AG10803 (cell line): ENCODE measurements at places on chromosomes 3 and 15.

DNA sequence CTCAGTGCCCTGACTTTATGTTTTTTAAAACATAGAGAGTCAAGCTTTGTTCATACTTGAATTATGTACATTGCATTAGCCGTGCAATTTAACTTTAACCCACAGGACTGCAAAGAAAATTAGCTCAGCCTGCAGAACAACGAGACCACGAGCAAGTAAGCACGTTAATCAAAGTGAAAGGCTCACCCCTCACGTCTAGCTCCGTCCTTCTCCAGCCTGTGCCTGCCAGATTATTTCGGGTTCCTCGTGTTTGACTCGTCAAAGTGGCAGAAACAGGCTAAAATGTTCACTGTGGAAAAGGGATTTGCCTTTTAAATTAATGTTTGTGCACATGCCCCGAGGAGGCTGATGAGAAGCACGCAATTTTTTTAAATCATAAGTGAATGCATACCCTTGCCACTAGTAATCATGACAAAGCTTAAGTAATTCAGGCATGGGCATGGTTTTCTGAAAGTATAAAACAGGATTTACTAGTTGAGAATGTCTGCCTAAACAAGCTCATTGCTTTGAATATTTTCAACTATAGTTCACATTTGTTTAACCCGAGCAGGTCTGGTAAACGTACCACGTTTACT lies 15.3 kb downstream of the ZBTB38 start:
- peak; percentile 62 for DNase-seq

DNA sequence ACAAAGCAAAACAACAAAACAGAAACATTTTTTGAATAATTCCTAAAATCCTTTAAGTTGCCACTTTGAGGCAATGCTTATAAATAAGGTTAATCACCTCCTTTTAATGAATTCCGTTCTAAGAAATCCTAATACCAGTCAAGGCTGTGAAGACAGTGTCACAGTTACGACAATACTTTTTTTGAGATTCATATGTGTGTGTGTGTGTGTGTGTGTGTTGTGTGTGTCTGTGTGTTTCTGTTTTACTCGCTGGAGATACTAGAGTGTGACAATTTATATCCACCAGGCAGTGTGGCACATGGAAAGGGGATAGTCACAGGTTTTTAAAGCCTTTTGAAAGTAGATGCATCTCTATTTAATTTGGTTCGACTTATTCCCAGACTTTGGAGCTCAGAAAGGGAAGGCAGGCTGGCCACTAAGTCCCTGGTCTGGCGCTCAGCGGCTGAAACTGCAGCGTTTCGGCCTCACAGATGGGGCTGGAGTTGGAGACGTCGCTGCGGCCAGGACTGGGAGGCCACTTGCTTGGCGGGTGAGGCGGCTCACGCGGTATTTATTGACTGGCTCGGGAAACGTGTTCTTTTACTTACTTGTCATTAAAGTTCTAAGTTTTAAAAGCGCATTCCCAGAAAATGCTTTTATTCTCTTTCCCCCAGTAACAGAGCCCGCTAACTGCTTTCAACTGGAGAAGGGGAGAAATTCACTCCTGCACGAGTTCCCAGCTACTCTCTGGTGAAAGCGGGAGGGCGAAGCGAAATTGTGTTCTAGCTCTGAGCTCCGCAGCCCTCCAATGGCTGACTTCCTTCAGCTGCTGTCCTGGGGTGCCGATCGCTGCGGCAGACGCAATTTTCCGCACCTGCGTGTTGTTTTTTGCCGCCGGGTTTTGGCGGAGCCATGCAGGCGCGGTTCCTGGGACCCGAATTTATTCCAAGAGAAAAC lies 13.7 kb downstream of the ZIC1 start:
- DNase-seq, result no peak

DNA sequence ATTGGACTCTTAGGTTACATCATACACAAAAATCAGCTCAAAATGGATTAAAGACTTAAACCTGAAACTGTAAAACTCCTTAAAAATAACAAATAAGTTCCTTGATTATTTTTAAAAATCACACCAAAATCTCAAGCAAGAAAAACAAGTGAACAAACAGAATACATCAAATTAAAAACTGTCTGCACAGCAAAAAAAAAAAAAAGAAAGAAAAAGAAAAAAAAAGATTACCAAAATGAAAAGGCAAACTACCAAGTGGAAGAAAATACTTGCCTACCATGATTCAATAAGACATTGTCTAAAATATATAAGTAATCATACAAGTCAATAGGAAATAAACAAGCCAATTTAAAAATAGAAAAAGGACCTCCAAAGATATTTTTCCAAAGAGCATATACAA lies 17.5 kb downstream of the OR5K4 start:
- no peak for DNase-seq

- no peak for DNase-seq
These were observed 314.0 kb upstream of the WNT5A start for GRCh38 chr3:55801068-55801467.

DNA sequence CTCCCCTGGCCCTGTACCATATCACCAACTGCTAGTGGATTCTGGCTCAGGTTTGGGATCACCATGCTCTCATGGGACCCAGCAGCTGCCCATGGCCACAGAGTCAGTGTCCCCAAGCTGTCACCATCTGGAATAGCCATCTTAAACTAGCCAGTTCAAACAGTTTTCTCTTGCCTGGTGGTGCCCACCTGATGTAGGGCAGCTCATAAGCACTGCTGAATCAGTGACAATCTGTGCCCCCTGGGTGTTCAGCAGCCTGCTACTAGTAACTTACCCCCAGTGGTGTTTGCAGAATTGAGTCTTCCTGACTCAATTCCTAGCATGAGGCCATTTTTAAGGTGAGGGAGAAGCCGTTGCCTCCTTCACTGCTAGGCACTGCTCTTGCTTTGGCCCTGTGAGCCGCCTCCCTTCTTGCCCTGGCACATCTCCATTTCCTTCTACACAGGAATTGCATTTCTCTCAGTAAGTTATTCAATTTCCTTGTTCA lies 7.9 kb downstream of the RPSA start:
- no peak for DNase-seq

GRCh38 chr3:153216928-153217327 lies 54.9 kb downstream of the RAP2B start:
- DNase-seq, result no peak

DNA sequence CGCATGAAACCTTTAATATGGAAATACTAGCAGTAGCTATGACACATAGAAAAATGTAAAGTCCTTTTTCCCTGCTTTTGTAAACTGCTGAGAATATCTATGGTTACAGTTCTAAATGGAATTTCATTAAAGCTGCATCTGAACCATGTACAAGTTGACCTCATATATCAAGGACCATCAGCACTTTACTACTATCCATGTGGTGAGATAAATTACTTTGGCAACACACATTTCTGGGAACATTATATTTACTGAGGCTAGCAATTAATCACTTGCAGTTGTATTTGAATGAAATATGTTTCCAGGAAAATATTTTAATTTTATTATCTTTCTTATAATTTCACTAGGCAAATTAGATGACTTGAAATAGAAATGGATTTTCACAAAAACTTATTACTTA lies 545.5 kb downstream of the NAALADL2 start:
- peak; percentile 21 for DNase-seq

DNA sequence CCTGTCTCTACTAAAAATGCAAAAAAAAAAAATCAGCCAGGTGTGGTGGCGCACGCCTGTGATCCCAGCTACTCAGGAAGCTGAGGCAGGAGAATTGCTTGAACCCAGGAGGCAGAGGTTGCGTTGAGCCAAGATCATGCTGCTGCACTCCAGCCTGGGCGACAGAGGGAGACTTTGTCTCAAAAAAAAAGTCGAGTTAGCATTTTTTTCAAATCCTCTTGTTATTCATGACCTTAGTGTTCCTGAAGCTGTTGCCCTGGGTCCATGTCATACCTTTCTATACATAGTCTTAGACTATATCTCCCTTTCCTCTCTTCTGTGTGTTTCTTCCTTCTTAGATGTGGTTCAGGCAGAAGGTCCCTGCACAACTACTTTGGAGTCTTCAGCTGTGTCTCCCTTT lies 6.4 kb downstream of the FMN1 start:
- no peak for DNase-seq

- no peak for DNase-seq
These were observed 109.9 kb downstream of the PDCD6IP start for GRCh38 chr3:33908250-33908851.

DNA sequence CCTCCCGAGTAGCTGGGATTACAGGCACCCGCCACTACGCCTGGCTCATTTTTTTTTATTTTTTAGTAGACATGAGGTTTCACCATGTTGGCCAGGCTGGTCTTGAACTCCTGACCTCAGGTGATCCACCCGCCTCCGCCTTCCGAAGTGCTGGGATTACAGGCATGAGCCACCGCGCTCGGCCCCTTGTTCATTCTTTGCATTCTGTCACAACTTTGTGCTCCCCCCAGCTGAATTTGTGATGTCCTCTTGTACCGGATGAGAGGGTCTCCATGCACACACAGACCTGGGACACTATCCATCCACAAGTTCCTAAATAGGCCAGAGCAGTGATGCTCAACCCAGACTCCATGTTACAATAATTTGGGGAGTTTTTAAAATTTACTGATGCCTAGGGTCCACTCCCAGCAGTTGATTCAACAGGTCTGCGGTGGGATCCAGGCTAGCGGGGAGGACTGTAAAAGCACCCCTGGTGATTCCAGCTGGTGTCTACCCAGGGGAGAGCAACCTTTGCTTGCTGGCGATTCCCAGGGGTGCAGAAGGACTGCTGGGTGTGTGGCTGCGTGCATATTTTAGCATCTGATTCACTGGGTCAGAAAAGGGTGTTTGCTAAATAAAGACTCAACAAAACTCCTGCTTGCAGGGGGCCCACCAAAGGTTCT lies 1.0 kb downstream of the RASSF1 start:
- peak; percentile 70 for DNase-seq

- DNase-seq, result no peak
These were observed 941.4 kb downstream of the PLOD2 start for GRCh38 chr3:145219355-145220235.

DNA sequence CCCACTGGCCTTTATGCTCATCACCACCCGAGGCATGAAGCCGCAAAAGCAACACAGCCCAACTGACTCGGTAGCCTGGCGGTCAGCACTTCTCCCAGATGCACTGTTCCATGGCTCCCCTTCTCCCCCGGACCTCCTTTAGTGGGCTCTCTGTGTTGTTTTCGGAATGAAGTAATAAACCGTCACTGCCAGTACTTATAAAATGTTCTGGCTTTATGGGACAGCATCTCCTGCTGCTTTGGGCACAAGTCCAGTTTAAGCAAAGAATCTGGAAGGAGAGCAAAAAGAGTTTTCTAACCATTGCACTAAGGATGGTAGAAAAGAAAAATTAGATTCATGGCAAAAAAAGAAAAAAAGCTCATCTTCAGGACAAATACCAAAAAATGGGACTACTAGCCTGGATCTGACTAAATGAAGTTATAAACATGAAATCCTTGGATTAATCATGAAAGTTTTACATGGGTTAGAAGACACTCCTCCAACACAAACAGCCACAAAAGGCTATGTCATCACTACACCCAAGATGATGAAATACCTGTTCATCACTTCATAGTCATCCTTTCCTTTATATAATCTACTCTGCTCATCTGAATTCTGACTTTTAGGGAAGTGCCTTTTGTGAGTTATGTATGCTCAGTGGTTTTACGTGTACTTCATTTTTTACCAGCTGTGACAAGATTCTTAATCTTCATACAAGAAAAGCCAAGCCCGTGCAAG lies 89.5 kb upstream of the UBE2E2 start:
- peak; percentile 21 for DNase-seq

GRCh38 chr3:66494959-66495667 lies 5.7 kb downstream of the LRIG1 start:
- no peak for DNase-seq

GRCh38 chr3:5349343-5349742 lies 161.8 kb downstream of the EDEM1 start:
- DNase-seq, result peak; percentile 4

DNA sequence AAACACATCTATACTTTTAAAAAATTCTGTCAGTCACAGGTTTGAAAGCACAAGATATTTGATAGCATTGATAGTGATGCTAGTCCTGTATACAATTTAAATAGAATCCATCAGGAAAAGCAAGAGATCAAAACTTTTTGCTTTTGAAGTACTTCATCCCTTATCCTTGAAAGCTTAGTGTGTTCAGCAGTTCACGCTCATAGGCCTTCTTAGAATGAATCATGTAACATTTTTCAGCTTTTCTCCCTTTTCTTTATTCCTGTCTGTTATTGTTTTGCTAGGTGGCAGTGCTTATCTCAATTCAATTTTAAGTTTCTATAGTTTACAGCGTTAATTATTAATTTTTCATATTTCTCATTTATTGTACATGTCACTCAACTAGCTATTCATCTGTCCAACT lies 69.1 kb downstream of the FGF7 start:
- no peak for DNase-seq

DNA sequence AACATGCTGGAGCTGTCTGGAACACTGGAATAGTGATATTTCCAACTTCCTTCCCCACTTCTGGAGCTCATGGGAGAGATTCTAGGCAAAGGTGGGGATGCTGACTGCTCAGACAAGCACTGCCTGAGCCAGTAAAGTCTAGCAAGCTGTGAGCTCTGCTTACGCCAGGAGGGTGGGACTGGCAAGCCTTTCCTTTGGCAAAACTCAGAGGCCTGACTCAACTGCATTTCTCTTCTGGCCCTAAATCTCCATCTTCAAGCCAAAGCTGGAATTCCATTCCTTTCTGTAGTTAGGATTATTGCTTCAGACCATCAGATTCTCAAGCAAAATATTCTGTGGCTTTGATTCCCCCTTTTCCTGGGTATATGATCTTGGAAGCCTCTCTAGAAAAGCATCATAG lies 20.3 kb upstream of the EPB42 start:
- peak; percentile 92 for DNase-seq

DNA sequence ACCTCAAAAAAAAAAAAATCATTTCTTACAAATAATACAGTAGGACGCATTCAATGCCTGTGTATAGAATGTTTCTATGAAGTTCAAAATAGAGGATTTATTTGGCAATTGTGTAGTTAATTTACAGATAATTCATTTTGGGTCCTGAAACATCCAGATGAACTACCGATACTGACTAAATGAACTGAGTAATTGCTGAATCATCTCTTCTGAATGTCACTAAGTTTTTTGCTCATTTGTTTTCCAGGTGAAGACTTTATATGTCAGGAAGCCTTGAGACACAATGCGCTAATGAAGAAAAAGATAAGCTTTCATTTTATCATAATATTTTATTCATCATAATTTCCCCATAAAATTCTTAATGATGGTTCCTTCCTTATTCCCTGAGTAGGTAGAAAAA lies 39.7 kb downstream of the PCOLCE2 start:
- DNase-seq, result no peak

- no peak for DNase-seq
These were observed 1.9 kb upstream of the NR2E3 start for GRCh38 chr15:71808311-71809020.

GRCh38 chr15:76011627-76012551 lies at the start of gene NRG4:
TSS of gene NRG4 (minus strand) at chr15:76012424. CDS start at chr15:76011230, 1,194 bp downstream.
- DNase-seq, result peak; percentile 3
